ENCODE measurements at places on chromosomes 16 and 17. TPM values are rescaled to one million over a fixed set of nuclear protein-coding genes. Genes with fewer than 3 reads are reported as not detected.

STAC2 gene
- 0.82 TPM for total RNA-seq

ACSM3 gene
- 2.6 TPM for total RNA-seq

ST6GALNAC2 gene
- 2.4 TPM for total RNA-seq

CACNG5 gene
- not detected for total RNA-seq

CD300LB gene
- not detected for total RNA-seq

ALDH3A1 gene
- total RNA-seq = not detected

RNU2-1 gene
- not detected for total RNA-seq

KRTAP4-1 gene
- total RNA-seq = not detected

CHAD gene
- total RNA-seq = not detected

AGRP gene
- total RNA-seq = not detected

MMP2 gene
- 435 TPM for total RNA-seq

KLHL11 gene
- total RNA-seq = 11.2 TPM

MATCAP1 gene
- 9.5 TPM for total RNA-seq

CD300H gene
- not detected for total RNA-seq

C16orf96 gene
- 0.09 TPM for total RNA-seq

KIF2B gene
- total RNA-seq = not detected

SSTR5 gene
- not detected for total RNA-seq

TP53I13 gene
- total RNA-seq = 46.7 TPM

ZNF597 gene
- total RNA-seq = 2.5 TPM

HOXB9 gene
- total RNA-seq = 2.8 TPM

TBC1D3H gene
- total RNA-seq = not detected

C16orf78 gene
- total RNA-seq = not detected

OR3A3 gene
- total RNA-seq = not detected

CHST6 gene
- 0.70 TPM for total RNA-seq

PARD6A gene
- total RNA-seq = 1.5 TPM
